ENCODE measurements at places on chromosomes 13 and 19.

DNA sequence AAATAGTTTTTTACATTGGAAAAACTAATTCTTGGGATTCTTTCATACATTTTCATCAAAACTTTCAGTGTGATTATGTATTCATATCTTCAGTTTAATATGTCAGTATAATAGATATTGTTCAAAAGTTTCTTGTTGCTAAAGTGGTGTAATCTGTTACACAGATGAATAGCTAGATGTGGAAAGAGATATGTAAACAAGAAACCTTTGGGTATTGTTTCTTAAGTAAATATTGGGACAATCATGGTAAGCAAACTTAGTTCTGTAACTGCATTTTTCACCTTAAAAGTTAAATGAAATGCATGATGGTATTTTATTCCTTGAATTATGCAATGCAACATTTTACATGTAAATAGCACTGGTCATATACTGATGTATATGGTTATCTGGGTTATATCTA, 12.2 kb downstream of the ABHD13 start:
- no peak for DNase-seq

GRCh38 chr19:46186101-46186716, 38.2 kb downstream of the IGFL2 start:
- DNase-seq, result no peak

DNA sequence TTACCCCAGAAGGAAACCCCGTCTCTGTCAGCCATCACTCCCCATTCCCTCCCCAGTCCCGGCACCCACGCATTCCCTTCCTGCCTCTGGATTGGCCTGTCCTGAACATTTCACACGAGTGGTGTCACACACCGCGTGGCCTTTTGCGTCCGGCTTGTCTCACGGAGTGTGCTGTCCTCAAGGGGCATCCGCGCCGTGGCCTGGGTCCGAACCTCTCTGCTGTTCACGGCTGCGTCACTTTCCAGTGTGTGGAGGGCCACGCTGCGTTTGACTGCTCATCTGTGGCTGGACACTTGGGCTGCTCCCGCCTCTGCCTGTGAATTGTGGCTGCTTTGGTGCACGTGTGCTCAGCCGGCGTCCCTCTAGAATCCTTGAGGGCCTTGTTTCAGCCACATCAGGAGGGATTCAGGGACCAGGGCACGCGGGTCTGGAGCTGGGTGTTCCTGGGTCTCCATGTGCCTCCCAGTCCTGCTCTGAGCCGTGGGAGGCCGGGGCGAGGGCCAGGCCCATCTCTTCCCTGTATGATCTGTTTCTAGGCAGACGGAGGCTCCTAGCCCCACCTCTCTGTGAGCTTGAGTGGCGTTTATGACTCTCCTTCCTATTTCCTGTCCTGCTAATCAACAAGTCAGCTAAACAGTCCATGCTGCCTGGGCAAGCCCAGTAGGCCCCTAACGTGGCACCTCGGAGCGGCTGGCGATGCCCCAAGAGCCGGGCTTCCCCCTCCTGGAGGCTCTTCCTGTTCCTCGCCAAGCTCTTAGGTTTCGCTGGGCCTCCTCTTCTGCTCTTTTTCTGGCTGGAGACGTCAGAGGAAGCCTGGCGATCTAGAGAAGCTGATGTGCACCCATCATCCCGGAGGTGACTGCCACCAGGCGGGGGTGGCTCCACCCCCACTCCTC, 8.1 kb downstream of the STK11 start:
- no peak for DNase-seq

DNA sequence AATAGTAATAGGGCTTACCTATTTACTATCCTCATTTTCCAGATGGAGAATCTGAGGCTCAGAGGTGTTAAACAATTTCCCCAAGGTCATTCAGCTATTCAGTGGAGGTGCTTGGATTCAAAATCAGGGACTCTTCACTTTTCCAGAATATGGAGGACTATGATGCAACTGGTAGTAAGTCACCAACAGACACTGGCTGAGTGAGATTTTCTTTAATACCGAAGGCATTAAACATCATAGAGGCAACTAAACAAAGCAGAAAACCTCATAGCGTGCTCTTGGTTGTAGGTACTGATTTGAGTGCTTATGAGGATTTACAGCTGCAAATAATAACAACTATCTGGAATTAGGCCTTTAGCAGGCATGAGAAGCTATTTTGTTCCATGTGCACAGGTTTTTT, 134.4 kb downstream of the DLEU7 start:
- no peak for DNase-seq

DNA sequence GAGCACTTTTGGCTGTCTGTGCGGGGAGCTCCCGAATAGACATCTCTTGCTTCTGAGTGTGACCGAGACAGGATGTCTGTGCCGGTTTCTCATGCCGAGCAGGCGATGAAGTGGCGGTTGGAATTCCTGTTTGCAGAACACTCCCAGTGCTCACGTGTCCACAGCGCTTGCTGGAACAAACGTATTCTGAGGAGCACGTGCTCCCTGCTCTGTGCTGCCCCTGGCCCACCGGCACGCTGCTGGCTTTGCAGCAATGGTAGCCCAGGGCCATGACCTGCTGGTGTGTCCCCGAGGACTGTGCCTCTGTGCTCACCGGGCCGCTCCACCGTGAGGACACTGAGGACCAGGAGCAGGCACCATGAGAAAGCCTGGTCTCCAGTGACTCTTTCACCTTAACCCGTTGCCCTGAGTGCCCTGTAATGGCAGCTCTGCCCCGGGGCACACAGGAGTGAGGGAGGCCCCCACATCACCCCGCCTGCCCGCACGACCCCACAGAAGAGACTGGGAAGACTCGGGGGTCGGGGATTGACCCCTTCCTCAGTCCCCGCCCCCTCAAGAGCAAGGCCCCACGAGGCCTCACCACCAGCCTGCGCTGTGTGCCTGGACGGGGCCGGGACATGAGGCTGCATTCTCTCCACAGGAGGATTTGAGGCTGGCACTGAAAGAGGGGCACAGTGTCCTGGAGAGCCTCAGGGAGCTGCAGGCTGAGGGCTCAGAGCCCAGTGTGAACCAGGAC, 40.0 kb upstream of the F7 start:
- no peak for DNase-seq

- DNase-seq, result no peak
Measured at GRCh38 chr19:35034005-35034502, 3.8 kb downstream of the SCN1B start.

DNA sequence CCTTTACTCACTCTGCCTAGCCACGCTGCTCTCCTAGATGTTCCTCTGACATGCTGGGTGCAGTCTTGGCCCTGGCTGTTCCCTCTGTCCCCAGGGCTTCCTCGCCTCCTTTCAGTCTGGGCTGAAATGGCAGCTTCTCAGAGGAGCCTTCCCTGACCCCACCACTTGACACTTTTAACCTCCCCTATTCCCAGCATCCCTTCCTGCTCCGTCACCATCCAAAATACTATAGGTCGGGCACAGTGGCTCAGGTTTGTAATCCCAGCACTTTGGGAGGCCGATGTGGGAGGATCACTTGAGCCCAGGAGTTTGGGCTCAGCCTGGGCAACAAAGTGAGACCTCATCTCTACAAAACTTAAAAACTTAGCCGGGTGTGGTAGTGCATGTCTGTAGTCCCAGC, 2.6 kb downstream of the FAM187B start:
- DNase-seq, result no peak

DNA sequence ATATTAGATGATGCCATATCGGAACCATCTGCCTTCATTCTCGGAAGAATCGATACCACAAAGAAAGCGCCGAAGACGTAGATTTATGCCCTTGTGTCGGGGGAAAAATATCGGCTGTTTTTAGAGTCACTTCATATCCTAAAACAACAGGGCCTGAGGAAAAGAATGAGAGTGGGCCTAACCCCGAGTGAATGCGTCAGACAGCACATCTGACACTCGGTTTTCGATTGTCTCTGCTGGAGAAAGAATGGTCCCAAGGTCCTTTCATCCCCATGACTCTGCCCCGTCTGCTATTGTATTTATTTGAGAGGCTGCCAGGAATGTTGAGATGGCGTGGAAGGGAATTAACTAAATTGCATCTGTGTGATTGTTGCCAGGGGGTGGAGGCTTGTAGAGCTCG, 46.1 kb downstream of the CHST8 start:
- DNase-seq, result no peak

GRCh38 chr13:88136098-88136790, 465.1 kb downstream of the SLITRK5 start:
- no peak for DNase-seq

DNA sequence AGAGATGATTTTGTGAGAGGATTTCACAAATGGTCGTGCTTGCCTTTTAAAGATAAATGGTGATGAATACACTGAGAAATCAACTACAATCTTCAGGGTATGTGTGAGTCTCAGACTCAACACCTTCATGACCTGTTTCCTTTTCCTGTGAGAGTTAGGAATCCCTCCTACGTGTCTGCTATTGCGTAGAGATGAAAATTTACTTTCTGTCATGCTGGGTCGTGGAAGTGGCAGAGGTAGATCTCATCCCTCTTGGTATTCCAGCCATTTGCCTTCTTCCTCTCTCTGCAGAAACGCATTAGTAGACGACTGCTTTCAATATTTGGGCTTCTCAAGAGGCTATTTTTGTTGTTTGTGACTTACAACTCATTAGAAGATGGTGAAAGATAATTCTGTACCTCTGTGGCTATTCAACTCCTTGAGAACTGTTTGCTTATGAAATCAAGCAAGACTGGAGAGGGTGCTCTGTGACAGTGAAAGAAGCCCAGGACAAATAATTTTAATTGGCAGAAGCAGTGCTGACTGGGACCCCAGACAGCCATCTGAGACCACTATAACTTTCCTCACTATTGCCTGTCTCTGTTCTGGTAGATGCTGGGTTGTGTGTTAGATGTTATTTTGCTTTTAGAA, 233.1 kb downstream of the LACC1 start:
- DNase-seq, result no peak

DNA sequence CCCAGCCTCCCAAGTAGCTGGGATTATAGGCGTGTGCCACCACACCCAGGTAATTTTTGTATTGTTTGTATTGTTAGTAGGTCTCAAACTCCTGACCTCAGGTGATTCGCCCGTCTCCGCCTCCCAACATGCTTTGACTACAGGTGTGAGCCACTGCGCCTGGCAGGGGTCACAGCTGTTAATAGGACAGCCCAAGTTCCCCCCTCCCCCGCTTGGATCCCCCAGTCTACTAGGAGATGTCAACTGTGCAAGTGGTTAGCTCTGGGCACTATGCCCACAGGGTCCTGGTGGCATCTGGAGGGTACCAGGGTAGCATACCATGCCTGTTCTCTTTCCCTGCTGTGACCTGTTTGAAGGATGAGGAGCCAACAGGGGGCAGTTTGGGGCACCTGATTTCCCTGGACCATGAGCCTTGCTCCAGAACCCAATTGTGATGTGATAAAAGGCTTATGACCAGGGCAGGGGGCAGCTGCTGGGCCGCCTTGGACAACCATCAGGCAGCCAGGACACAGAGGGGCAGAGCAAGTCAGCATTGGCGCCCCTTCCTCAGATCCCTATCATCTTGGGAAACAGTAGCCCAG, at the start of gene TSPAN16:
TSS of gene TSPAN16 (plus strand) at position 496 of the 581 bp plus-strand sequence. CDS start 138 bp downstream, outside the sequence.
- no peak for DNase-seq

DNA sequence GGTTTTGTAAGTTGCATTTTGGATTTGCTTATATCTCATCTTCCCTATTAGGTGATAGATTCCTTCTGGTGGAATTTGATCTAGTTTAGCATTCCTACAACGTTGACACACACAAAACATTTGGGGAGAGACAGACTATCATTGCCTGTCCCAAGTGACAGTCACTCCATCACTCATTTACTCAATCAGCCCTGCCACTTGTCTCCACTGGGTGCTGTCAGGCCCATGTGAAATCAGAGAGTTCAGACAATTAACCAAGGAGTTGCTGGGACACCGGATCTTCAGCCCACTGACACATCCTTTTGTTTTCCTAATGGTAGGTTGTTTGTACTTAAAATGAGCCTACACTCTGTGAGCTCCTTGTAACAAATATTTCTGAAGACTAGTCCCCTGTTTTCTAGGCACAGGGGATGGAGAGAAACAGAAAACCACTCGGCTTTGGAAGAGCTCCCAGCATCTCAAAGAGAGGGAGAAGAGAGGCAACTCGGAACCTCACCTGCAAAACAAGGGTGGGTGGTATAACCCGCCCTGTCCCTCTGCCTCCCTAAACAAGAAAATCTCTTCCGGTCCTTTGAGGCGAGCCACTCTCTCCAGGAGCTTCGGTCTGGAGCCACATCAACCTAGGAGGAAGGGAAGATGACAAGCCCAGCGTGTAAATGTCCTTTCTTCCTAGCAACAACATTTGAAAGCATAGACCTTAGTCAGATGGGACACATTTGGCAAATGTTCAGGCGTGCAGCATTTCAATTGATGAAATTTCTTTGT, 440.9 kb upstream of the KLF12 start:
- DNase-seq, result no peak

- no peak for DNase-seq
Measured at GRCh38 chr13:44188257-44188656, 185.4 kb upstream of the SERP2 start.

DNA sequence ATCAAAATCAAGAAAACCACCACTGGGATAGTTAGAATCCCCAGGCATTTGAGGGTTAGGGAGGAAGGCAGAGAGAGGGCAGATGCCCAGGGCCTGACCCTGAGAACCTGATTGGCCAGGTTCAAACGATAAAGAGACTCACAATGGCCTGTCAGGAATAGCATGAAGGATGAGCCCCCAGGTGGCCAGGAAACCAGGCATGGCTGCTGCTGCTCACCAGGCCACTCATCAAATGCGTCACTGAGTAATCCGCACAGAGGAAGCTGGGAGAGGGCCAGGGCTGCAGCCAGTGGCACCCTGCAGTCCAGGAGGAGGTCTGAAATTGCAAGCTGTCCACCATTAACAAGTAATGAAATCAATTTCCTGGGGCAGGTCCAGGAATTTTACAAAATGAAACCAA, 111.3 kb downstream of the KATNAL1 start:
- no peak for DNase-seq

DNA sequence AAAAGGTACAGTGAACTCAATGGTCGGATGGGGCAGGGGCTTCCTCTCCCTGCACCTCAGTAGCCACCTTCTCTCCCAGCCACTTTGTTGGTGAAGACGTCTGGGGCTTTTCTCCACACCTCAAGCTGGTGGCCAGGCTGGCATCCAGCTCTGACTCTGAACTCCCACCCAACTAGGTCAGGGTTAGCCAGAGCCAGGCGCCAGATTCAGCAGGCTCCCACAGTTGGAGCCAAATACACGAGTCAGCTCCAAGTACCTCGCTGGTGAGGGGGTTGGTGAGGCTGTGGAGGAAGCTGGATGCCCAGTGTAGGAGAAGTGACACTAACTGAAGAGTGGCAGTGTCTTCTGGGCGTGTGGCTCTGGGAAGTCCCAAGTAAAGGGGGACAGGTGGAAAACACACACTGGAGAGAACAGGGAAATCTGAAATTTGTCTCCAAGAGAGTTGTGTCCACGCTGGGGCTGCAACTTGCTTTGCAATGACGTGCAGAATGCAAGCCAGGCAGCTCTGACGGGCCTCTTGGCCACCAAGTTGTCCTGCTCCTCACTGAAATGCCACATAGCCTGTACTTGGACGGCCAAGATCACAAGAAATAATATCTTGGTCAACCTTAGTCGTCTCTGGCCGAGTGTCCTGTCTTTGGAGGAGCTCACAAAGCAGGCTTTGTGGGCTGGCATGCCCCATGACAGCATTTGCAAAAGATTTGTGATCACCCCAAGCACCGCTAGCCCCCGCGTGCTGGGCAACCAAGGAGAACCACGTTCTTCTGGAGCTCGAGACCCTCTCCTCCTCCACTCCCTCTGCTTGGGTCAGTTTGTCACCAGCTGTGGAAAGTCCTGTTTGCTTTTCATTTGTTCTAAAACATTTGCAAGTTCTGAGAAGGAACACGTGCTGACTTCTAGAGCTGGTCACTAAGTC, 18.1 kb downstream of the SLC7A1 start:
- no peak for DNase-seq
